ENCODE measurements at places on chromosomes 2 and 18.

- DNase-seq, result no peak
Observed at GRCh38 chr18:13613099-13613498, 113.3 kb downstream of the FAM210A start.

GRCh38 chr2:5561006-5561405 is 131.2 kb upstream of the SOX11 start:
- no peak for DNase-seq

DNA sequence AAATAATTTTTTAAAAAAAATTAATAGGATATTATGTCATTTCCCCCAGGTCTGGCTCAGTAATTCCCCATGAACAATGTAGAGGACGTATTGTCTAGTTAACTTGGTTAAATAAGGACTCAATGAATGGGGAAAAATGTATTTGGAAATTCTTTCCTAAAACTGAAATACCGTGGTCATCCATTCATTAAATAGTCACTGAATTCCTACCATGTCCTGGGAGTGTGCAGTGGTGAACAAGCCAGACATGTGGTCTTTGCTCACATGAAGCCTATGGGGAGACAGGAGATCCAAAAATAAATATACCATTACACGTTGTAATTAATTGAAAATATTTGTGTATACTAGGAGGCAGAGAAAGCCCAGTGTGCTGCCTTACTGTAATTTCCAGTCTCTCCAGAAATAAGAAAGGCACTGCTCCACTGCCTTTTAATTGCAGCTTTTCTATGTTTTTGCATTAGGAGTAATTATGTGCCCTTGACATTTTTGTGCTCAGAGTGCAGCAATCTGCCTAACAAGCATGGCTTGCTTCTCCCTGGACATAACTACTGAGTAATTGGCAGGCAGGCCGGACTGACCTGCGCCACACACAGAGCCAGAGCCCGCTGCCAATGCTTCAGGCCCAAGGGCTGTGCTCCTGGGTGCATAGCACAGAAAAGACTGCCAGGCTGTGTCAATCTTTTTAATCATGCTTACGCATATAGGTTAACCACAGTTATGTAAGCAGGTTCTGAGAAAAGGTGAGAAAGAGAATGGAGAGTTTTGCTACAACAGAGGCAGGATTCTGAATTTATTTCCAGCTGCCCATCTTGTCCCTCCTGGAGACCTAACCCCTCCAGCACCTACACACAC is 22.2 kb upstream of the TTC39C start:
- no peak for DNase-seq

- DNase-seq, result no peak
Observed at GRCh38 chr2:149892563-149892962, 305.0 kb upstream of the MMADHC start.

- peak; percentile 82 for DNase-seq
Observed at GRCh38 chr2:36357847-36358659, 2.5 kb downstream of the CRIM1 start.

DNA sequence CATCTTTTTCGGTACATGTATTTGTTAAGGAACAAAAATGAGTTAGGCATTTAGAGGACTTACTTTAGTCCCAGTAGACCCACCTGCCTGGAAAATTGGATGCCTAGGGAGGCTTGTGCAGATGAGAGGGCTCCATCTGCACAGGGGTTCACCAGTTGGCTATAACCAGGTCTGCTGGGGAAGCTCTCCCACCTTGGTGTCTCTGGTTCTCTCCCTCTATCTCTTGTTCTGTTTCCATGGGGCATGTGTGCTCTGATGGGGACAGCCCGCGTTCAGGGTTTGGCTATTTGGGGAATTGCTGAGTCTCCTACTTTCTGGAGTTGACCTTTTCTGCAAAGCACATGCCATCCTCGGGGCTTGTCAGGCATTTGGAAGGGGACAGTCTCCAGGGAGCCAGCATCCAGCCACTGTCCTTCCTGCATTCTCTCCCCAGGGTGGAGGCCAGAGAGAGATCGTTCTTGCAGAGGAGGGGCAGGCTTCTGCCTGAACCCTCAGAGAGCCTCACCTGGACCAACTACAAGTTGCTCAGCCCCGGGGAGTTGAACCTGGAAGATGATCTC is 157.3 kb downstream of the KLHL29 start:
- DNase-seq, result no peak

- DNase-seq, result no peak
Observed at GRCh38 chr2:73218298-73218697, 4.3 kb downstream of the SMYD5 start.

- no peak for DNase-seq
Observed at GRCh38 chr2:727071-727470, 49.9 kb upstream of the TMEM18 start.

DNA sequence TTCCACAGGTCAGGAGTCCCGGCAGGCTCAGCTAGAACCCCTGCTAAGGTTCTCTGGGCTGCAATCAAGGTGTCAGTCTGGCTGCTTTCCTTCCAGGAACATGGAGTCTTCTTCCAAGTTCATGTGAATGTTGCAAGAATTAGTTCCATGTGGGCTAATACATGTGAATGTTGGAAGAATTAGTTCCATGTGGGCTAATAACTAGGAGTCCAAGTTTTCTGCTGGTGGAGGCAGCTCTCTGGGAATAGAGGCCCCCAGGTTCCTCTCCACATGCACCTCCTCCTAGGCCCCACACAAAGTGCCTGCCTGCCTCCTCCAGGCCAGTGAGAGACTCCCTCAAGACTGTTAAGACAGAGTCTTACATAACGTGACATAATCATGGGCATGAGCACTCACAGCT is 140.8 kb upstream of the SLC35G4 start:
- DNase-seq, result no peak

DNA sequence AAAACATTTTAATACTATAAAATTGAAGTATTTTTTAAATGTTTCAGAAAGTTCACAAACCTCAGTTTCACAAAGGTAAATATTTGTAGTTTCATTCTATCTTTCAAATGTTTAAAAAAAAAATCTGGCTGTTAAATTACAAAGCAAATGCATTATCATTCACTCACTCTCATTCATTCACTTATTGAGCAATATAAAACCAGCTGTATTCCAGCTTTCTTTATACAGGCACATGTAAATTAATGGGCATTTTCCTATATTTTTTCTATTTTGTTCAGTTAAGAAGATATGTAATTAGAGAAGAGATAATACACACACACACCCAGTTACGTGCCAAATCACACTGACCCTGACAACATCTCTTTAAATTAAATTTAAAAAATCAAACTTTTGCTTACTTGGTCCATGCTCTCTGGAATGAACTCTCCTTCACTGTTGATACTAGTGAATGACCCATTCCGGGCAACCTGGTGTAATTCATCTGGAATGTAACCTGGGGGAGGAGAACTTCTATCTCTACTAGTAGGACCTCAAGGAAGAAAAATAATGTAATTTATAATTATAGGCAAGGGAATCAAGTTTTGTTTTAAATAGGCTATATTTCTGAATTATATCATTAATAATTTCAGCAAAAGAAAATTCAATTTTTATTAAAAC is 32.5 kb upstream of the ERCC3 start:
- DNase-seq, result no peak

GRCh38 chr2:68747900-68748299 is 13.3 kb downstream of the ARHGAP25 start:
- no peak for DNase-seq

- peak; percentile 78 for DNase-seq
Observed at GRCh38 chr2:95231723-95232122, 24.4 kb downstream of the ZNF892 start.

DNA sequence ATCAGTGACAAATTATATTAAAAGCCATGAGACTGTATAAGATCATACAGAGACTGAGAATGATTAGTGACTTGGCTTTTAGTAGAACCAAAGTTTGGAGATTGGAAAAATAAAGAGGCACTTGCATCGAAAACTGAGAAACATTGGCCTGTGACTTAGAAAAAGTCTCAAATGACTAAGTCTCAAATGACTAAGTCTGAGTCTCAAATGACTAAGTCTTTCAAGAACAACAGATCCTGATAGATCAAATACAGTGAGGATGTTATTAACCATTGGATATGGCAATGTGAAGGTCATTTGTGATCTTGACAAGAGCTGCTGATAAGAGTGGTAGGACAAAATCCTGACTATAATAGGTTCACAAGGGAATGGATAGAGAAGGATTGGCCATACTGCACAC is 135.5 kb upstream of the FANCL start:
- DNase-seq, result peak; percentile 44

DNA sequence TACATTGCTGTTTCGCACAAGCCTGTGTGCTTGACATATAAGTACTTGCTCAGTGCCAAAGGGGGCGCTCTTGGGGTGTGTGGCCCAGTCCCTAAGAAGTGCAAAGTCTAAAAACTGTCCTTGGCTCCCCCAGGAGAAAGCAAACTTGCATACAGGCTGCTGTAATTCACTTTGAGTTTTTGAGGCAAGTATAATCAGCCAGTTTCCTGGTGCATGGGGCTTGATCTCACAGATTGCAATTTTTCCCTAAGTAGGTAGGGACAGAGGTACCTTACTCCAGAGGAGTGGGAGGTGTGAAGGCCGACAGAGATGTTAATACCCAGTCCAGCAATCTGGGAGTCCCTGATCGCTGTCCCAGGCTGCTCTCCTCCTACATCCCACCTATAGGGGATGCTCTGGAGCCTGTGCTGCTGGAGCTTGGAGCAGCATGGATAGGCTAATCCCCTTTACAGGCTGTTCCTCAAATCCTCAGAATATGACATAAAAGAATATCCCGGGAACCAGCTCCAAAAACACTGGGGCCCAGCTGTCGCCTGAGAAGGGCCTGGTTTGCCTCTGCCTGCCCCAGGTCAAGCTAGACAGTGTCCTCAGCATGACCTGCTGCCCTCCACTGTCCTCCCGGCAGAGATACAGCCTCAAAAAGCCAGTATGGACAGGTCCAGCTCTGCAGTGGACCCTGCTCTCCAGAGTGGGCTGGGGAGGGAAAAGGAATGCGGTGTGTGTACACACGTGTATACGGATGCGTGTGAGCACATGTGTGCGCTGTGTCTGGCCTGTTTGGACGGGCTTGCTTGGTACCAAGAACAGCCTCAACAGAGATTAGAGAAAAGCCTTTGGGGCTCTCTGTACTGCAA is 136.5 kb upstream of the HAAO start:
- DNase-seq, result peak; percentile 47

DNA sequence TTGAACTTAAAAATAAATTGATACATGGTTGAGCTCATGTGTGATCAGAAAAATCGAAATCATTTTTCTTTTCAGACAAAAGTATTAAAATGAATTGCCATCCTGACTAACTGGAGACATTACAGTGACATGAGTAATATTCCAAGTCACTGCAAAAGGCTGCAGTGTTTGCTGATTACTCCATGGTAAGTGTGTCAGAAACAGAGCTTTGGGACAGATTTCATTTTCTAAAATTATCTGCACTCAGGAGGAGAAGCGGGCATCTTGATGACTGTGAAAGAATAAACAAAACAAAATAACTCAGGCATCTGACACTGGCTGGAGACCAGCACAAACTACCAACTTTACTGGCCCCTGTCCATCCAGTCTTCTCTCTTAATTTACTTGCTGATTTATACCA is 312.3 kb upstream of the PIK3C3 start:
- DNase-seq, result peak; percentile 32

- DNase-seq, result no peak
Observed at GRCh38 chr18:1652018-1652417, 747.3 kb downstream of the ADCYAP1 start.

- no peak for DNase-seq
Observed at GRCh38 chr2:44314362-44314761, 39.1 kb downstream of the SLC3A1 start.

DNA sequence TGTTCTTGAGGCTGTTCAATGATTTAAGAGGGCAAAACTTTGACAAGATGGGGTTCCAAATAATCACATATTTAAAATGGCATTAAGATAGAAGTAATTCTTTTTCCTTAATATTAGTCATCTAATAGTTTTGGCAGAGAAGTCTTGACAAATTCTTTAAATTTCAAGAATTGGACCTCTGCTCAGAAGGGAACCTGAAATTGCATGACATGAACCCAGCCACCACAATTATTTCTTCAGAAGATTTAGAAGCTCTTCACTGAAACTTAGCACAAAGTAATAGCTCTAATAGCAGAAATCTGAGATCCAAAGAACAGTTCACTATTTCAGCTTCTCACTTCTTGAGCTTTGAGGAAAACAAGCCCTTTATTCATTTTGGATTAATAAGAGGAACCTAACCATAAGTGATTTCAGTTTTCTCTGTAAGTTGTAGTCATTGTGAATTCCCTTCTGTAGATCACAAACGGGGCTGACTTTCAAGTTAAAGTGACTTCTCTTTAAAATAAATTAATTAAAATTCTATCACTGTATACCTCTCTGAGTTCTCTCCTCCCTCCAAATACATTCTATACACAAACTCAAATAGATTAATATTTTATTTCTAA is 100.6 kb upstream of the ITGA4 start:
- no peak for DNase-seq

GRCh38 chr2:67773851-67774250 is 289.0 kb downstream of the C1D start:
- no peak for DNase-seq

GRCh38 chr2:20551260-20551944 is 99.5 kb downstream of the HS1BP3 start:
- no peak for DNase-seq

DNA sequence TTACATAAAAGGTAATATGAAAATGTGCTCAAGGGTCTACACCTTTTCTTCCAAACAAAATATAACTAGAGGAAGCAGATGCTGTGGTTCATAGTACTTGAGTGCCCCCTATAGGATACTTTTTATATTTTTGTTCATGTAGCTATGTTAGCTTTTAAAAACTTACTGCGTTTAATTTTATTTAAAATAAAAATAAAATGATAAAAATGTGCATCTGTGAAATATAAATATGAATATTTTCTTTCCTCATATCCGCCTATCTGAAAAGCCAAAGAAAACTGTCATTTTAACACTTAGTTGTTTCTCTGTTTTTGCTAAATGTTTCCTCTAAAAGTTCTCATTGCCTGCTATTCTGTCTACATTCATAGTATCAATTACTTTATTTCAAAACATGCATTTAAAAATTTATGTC is 9.6 kb upstream of the LRP1B start:
- DNase-seq, result peak; percentile 35

DNA sequence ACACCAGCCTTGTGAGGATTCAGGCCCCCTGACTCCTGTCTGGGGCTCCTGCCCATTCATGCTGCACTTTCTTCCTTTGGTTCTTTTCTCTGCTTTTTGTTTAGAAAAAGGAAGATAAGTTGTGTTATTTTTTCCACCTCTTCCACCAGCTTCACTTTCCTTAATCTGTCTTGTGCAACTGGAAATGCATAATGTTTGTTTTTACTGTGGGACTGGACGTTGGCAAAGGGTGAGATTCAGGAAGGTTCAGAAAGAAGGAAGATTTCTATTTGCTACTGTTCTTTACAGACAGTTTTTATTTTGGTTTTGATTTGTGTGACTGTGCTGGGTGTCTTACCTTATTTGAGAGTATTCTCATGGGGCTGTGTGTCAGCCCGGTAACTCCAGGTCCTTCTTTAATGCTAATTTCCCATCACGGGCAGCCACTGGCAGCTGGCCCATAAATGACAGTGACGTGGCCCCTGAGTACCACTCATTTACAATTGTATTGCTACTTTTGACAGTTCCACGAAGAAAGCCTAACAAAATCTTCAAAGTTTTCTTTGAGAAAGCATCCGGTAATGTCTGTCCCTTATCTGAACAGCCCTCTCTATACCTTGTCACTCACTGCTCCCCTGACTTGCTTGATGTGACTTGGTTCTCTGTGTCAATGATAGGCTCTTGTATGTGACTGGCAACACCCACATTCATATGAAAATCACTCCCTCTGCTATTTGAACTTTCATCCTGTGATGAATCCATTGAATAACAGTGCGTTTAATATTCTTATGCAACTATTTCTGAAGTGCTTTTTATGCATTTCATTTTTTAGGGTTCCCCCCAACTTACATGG is 32.7 kb downstream of the RHBDD1 start:
- no peak for DNase-seq
